ENCODE measurements at places on chromosomes 3 and 15.

- DNase-seq, result no peak
These were observed 11.9 kb upstream of the EIF3J start for GRCh38 chr15:44525018-44525417.

DNA sequence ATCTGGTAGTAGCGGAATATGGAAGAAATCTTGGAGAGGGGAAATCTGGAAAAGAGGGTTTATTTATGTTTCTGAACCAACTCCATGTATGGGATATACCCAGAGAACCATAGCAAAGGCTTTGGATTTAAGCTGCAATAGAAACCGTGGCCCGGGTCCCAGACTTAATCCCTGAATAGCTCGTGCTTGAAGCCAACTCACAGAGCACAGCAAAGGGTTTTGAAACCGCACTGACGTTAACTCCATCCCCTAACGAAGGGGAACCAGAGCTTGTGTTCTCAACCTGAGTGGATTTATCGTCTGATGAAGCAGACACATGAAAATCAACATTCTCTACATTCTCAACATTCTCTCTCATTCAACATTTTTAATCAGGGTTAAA is 154.6 kb downstream of the APBA2 start:
- no peak for DNase-seq

DNA sequence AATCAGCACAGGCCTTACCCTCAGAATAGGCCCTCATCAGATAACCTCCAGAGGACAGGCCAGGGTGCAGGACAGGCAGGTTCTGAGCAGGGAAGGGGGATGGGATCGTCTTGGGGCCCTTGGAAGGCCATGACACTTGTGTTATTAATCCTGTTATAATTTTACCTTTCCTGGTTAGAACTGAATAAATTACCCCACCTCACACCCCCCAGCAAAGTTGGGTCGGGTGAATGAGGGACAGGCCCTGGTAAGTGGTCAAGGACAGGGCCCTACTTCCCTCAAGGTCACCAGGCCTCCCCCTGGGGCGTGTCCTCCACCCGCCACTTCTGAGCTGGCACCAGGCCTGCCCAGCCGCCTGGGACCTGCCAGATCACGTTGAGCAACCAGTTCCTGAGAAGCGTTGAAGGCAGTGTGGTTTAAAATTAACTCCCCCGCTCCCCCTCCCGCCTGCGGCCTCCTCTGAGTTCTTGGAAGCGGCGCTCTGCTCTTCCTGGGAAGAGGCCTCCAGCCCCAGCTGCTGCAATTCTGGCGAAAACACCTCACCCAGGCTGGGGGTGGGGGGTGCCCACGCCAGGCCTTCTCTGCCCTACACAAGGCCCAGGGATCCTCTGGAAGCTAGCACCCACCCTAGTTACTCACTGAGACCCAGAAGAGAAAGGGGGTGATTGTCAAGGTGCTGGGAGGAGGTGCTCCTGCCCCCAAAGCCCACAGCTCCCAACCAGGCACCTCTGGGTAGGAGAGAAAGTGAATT is 10.6 kb downstream of the CISH start:
- no peak for DNase-seq

GRCh38 chr3:89740080-89740880 is 632.9 kb downstream of the EPHA3 start:
- no peak for DNase-seq

- DNase-seq, result no peak
These were observed 996 bp downstream of the RABL3 start for GRCh38 chr3:120741320-120741719.

- DNase-seq, result no peak
These were observed 50.8 kb upstream of the CACNA2D3 start for GRCh38 chr3:54071601-54072000.

- no peak for DNase-seq
These were observed 222.0 kb downstream of the PYDC2 start for GRCh38 chr3:191682961-191683360.

GRCh38 chr15:45704329-45705249 is 69.8 kb downstream of the SQOR start:
- no peak for DNase-seq

DNA sequence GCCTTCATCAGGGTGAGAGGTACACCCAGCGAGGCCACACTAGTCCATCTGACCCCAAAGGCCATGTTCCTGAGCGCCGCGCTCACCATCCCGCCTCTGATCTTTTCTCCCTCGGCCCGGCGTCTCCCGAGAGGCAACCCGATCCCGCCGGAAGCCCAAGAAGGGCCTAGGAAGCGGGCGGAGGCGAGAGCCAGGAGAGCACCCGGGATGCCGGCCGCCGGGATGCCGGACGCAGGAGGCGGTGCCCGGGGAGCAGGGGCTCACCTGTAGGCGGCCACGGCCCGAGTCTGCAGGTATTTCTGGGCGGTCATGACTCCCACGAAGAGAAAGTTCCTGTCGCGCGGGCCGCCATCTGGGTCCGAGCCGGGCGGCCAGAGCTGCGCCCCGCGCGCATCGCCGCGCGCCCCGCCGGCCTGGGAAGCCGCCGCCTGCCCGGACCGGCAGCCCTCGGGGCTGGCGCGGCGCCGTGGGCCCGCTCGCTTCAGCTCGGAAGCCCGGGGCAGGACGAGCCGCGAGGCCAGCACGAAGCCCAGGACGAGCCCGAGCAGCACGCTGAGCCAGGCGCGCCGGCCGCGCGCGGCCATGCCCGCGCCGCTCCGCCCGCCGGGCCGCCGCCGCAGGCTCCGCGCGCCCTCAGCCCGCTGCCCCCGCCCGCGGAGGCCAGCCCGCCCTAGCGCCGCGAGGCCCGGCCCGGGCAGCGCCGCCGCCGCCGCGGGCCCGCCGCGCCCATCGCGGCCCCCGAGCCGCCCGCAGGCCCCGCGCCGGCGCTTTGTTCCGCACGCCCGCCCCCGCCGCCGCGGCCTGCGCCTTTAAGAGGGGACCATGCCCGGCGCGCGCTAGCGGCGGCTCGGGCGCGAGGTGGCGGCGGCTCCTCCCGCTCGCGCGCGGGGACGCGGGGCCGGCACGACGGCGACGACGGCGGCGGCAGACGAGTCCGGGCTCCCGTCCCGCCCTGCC is 697 bp downstream of the CHSY1 start:
- DNase-seq, result no peak

GRCh38 chr15:34437687-34438086 is at the start of gene GOLGA8A:
GOLGA8A (minus strand) TSS chr15:34437808; CDS start chr15:34389691, 48,117 bp downstream.
- no peak for DNase-seq

DNA sequence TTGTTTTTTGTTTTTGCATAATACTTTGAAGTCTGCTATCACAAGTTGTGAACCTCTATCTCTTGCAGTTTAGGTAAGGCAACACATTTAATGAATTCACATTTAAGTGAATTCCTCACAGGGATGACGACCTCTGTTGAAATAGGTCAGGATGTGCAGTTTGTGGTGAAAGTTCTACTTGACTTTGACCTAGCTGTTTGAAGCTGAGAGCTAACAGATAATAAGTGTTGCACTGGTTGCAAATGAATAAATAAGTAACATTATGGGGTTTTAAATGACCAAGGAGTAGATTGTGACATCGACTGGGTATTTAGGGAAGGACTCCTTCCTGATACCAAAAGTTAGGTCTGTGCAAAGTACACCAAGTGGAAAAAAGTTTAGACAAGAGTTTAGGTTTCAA is 23.9 kb downstream of the NIT2 start:
- DNase-seq, result no peak

DNA sequence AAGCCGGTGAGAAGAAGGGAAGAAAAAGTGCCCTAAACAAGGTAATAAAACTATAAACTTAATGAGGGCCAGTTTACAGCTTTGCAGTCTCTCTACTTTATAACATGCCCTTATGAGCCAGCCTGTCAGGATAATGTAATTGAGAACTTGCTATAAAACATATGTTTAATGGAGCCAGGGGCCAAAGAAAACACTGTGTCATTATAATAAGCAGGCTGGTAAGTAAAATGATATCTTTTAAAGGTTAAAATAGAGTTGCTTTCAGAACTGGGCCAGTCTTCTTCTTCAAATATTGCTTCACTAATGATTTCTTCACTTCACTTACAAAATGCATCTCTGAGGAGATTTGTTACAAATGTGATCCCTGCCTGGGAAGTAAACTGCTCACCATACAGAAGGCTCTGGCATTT is 192.5 kb downstream of the SHOX2 start:
- DNase-seq, result no peak

- no peak for DNase-seq
These were observed 33.7 kb downstream of the CRTC3 start for GRCh38 chr15:90563463-90563862.

- no peak for DNase-seq
These were observed 113.0 kb upstream of the PFN2 start for GRCh38 chr3:150083655-150084042.

DNA sequence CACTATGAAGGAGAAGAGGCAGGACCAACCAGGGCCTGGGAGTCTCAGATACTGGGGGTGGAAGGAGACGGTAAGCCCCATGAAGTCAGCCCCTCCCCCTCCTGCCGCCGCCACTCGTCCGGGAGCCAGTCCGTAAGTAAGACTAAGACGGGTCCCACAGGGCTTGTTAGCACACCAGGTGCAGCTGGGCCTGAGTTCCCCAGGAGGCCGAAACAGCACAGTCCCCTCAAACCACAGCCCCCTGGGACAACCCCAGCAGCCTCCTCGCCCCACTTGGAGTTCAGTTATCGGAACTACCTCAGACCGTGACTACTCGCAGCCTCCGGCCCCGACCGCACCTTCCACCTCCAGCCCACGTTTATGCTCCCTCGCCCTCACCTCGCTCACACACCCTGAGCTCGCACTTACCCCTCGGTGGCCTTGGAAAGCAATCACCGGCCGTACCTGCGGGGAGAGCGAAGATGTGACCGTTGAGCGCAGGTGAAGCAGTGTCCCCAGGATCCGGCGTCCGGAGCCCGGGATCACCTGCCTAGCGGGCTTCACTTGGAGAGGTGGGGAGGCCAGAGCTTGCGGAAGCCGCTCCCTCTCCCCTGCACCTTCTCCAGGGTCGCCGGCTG is 557 bp downstream of the ELL3 start:
- DNase-seq, result peak; percentile 19

- DNase-seq, result no peak
These were observed 9.5 kb downstream of the CACNA2D3 start for GRCh38 chr3:54131890-54132289.

- no peak for DNase-seq
These were observed 114.8 kb upstream of the ATP2B2 start for GRCh38 chr3:10619989-10620832.

DNA sequence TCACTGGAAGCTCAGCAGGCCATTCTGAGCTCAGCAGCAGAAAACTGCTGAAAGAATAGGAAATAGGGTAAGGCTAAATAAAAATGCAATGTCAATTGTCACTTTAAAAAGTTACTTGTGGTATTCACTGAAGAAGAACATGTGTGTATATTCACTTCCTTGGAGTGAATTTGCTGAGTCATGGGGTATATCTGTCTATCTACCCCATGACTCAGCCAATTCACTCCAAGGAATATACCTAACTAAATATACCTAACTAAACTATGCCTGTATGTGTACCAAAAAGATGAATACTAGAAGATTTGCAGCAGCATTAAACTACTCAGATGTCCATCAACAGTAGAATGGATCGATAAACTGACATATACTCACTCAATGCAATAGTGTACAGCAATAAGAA is 69.5 kb upstream of the KCNAB1 start:
- no peak for DNase-seq

- DNase-seq, result no peak
These were observed 10.2 kb downstream of the MBNL1 start for GRCh38 chr3:152278756-152279427.

GRCh38 chr3:136270179-136270578 is 20.0 kb downstream of the PCCB start:
- no peak for DNase-seq

DNA sequence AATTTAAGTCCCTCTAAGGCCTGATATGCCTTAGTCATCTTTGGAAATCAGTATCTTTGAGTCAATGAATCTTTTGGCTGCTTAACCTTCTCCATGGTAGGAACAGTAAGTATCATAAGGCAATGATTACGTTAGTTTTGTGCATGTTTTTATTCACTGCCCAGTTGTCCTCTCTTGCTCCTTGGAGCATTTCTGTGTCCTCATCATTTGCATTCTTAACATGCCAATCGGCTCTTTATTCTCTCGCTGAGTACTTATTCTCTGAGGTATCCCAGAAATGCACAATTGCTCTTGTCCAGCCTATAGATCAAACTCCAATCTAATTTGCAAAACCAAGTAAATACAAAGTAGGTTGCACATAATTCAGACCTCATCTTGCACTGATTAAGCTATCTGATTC is 405.0 kb upstream of the IL12A start:
- no peak for DNase-seq

- no peak for DNase-seq
These were observed 78.8 kb downstream of the TLE3 start for GRCh38 chr15:70018646-70019600.

DNA sequence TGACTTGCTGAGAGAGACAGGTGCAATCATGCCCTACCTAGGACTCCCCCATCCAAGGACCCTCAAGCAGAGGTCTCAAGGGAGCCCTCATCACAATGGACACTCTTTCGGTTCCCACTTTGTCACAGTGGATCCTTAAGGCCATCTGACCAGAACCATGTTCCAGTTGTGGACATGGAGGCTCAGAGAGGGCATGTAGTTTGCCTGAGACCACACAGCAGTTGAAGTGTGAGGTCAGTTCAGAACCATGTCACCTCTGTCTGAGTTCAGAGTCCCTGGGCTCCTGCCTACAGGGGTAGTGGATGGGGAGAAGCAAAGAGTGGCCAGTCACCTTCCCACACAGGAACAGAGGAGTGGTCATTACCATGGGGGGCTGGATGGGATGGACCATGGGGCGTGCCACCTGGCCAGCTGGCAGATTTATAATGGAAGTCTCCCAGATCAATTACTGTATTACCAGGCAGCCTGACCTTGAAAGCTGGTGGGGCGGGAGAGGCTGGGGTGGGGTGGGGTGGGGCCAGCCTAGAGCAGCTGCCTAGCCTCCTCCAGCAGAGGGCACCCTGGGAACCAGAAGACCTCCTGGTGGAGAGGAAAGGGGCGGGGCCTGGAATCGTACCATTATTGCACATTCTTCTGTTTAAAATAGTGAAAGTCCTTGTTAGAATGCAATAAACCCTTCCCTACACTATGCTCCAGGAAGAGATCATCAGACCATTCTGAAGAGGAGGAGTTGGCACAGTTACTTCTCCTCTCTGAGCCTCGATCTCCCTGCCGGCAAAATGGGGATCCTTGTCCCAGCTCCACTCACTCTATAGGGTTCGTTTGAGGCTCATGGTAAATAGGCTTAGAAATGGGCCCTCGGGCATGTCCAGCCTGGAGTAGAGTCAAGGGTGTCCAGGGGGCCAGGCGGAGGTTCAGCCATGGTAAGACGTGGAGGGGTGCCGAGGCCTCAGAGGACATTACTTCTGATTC is 26.9 kb upstream of the LINGO1 start:
- DNase-seq, result no peak

DNA sequence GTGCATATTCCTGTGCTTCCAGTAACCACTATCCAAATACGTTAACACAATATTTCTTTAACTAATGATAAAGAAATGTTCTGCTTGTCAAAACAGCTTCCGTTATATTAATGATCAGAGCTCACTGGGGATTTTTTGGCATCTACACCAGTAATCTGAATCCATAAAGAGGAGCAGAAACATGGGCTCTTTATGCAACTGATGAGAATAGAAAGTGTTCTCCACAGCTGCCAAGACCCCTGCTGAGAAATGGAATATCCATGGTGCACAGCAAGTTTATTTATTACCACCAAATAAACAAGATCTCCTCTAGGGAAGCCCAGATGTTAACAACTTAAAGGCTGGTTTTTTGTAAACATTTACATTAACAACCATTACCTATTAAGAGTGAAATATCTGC is 54.5 kb downstream of the ALDH1A2 start:
- DNase-seq, result no peak

- DNase-seq, result no peak
These were observed 42.9 kb downstream of the TNFAIP8L3 start for GRCh38 chr15:51051776-51052175.

Data from esophagus squamous epithelium (tissue), 5 donors.